Caudate nucleus (tissue), 63 donors: ENCODE measurements at places on chromosomes 3 and 15.

- no peak for DNase-seq
Observed at GRCh38 chr15:99117111-99117510, 12.2 kb downstream of the SYNM start.

GRCh38 chr3:140610544-140610943 is 67.3 kb upstream of the TRIM42 start:
- no peak for DNase-seq

DNA sequence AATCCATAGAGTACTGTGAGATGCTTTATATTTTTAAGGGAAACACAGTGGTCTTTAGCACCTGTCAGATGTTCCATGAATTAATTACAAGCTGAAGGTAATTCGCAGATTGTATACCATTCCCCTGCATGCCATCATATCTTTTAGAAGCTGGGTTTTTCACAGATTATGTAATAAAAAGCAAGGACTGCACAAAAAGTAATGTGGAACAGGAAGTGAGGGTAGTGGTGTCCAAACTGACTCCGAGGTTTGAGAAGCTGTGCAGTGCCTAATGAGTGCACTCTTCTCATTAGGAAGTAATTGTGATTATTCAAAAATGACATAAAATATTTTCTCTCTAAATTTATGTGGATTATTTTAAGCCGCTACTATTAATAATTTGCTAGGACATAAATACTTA is 123.2 kb downstream of the GOLIM4 start:
- no peak for DNase-seq

- no peak for DNase-seq
Observed at GRCh38 chr15:77717333-77717990, 84.8 kb upstream of the LINGO1 start.

GRCh38 chr3:120344349-120344748 is 4.8 kb downstream of the LRRC58 start:
- DNase-seq = no peak

DNA sequence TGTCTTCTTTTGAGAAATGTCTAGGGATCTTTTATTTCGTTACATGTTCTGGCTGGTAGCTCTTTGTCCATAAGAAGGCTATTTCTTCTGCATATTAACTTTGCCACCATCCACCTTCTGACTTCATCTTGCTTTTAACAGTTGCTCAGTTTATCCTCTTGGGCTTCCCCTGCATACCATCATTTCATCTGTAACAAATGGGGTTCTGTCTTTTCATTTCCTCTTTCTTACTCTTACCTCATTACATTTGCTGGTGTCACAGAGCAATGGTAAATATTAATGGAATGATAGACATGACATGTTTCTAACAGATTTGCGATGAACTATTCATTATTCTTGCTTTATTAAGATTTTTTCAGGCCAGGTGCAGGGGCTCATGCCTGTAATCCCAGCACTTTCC is 62.4 kb downstream of the GASK1A start:
- no peak for DNase-seq

DNA sequence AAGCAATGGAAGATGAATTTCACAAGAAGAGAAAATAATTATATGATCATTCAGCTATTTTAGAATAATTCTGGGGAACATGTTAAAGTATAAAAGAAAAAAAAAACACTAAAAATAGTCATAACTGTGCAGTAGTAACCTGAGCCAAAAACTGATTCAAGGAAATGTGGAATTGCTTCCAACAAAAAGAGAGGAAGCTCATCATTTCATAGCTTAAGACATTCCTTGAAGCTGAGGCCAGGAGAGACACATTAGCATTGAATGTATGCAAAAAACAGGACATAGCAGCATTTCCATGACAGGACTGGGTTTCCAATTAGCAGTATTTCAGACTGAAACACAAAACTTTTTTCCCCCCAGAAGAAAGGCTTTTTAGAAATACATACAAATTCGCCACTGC is 27.7 kb upstream of the LRRN1 start:
- no peak for DNase-seq

GRCh38 chr3:177337541-177338331 is 140.5 kb upstream of the TBL1XR1 start:
- no peak for DNase-seq

DNA sequence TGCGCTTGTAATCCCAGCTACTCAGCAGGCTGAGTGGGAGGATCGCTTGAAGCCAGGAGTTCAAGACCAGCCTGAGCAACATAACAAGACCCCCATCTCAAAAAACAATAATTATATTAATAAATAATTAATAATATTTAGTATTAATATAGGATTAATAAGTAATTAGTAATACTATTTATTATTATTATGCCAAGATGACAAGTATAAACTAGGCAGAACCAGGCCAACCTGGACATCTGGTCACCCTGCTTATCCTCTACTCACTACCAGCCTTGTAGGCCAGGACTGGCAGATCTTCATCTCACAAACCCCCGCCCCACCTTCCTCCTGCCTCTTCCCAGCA is 429 bp downstream of the CPN2 start:
- no peak for DNase-seq

- DNase-seq = no peak
Observed at GRCh38 chr3:78351334-78351733, 1311.4 kb downstream of the ROBO2 start.

DNA sequence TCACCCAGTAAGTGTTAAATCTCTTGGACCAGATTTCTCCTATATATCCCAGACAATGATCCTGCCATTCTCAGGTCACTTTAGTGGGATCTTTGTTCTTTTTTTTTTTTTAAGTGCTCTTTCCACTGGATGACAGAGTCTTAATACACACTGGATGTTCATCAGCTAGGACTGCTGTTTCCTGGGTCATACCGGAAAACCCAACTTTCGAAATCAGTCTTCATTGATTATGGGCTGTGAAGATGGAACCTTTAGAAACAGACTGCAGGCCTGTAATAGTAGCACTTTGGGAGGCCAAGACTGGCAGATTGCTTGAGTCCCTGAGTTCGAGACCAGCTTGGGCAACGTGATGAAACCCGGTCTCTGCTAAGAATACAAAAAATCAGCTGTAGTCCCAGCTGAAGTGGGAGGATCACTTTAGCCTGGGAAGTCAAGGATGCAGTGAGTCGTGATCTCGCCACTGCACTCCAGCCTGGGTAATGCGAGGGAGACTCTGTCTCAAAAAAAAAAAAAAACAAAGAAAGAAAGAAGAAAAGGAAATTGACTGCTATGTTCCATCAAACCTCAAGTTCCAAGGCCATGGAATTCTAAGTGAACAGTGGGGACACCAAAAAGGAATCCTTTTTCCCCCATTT is 2.3 kb downstream of the EOGT start:
- DNase-seq = no peak

DNA sequence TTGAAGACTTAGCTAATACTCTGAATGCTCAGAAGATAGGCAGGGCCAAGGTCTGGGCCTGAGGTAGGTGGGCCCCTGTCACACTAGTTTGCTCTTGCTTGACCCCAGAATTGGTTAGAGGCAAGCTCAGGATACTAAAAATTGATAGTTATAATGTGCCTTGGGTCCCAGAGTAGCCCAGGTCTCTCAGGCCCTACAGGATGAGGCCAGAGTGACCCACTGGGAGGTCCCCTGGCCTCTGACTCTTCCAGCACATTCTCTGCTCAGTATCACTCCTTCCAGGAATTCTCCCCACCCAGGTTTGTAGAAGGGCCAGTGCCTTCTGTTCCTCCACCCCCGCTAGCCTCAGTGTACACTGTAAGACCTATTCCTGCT is 667 bp upstream of the KLHDC8B start:
- DNase-seq = no peak

- no peak for DNase-seq
Observed at GRCh38 chr3:15647611-15648167, 46.1 kb downstream of the BTD start.

GRCh38 chr3:126484148-126484547 is 8.5 kb upstream of the ZXDC start:
- no peak for DNase-seq

GRCh38 chr15:59371458-59372351 is 966 bp downstream of the MYO1E start:
- peak; percentile 18 for DNase-seq

GRCh38 chr3:52347716-52348635 is 31.9 kb downstream of the DNAH1 start:
- no peak for DNase-seq

GRCh38 chr3:181637456-181637855 is 74.3 kb upstream of the SOX2 start:
- no peak for DNase-seq

DNA sequence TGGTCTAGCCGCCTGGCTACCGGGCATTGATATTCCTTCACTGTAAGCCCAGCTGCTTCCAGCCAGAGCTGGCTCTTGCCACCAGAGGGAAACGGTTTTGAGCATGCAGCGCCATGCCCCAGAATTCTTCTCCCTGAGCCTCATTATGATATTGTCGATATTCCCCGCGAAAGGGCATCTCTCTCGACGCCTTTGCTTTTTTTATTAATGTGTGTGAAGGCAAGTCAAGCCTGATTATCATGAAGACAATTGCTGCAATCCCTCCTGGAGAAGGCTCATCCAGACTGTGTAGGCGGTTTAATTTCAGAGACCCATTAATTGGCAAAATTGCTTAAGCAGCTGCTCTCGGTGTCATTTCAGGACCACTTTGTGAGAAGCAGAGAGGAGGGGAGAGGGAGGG is 321.2 kb upstream of the TLE3 start:
- no peak for DNase-seq

GRCh38 chr3:74787011-74787410 is 172.6 kb upstream of the CNTN3 start:
- peak; percentile 6 for DNase-seq

- DNase-seq = no peak
Observed at GRCh38 chr3:170162052-170162451, 19.5 kb downstream of the PHC3 start.

DNA sequence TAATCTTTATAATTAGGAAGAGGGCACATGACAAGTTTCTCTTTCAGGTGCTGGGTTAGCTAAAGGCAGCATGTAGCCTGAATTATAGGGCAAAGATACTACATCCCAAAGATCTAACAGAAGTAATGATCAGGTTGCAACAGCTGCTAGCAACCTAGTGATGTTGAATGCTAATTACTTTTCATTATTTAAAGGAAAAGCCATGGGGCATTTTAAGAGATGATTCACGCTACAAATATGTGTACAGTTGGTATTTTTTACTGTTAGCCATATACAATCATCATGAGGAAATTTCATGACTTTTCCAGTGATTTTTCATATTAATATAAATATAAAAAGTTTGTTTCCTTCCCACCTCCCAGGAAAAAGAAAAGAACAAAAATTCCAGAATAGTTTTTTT is 43.0 kb downstream of the NEK10 start:
- no peak for DNase-seq

DNA sequence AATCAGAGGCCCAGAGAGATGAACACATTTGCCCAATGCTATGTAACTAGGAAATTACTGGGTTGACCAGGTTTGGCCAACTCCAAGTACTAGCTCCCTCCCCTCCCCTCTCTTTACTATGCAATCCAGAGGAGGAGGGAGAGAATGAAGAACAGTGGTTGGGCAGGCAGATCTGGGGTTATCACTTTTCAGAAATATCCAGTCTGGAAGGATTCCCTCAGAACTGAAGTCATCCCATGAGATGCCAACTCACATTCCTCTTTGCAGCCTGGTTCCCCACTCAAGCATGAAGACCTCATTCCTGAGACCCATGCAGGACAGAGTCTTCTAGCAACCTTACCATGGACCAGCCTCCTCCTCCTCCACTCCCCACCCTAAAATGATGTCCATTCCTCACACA is 201.1 kb downstream of the TLE3 start:
- DNase-seq = no peak

DNA sequence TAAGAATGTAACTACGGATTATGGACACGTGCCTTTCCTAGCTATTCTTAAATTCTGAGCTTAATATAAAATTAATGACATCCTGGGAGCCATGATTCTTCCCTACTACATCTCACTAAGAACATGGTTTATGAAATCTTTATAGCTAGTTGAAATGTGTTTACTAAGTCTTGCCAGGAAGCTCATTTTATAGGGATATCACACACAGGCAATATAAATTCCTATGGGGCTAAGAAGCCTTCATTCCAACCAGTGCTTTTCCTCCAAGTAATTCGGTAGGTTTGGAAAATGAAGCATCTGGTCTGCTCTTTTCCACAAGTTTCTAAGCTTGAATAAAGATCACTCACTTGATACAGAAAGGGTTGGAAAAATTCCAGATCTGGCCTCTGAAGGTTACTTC is 802.6 kb downstream of the FHIT start:
- DNase-seq = no peak

GRCh38 chr3:113783980-113784379 is 37.1 kb downstream of the ATP6V1A start:
- DNase-seq = no peak

GRCh38 chr3:105195260-105195659 is 171.4 kb upstream of the ALCAM start:
- no peak for DNase-seq

- DNase-seq = no peak
Observed at GRCh38 chr3:116033516-116033915, 410.2 kb downstream of the GAP43 start.

DNA sequence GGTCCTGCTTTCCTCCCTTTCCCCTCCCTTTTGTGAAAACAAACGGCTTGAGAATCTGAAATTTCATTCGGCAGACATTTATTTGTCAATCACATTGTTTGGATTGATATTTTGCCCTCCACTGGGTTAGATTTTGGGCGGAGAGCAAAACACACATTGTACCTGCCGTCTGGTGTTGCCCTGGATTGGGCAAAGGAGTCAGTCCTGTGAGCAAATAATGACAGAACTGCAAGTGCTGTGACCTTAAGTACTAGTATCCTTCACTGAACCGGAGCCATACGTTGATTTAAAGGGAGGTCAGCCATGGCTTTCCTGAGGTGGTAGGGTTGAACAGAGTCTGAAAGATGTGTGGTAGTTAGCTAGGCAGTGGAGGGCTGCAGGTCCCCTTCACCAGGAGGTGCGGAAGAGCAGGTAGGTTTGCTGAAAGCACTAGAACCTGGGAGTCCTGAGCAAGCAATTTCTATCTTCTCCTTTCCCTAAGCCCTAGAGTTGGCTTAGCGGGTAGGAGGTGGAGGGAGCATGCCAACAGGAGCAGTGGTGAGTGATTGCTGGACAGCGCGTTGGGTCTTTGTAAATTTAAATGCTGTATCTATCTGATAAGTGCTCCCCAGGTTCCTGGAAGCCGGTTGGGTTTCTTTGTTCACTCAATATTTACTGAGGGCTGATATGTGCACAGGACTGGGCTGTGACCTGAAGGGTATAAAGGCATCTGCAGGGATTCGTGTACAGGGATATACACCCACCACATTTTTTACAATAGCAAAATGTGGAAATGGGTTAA is 2.0 kb downstream of the PDIA5 start:
- DNase-seq = no peak

DNA sequence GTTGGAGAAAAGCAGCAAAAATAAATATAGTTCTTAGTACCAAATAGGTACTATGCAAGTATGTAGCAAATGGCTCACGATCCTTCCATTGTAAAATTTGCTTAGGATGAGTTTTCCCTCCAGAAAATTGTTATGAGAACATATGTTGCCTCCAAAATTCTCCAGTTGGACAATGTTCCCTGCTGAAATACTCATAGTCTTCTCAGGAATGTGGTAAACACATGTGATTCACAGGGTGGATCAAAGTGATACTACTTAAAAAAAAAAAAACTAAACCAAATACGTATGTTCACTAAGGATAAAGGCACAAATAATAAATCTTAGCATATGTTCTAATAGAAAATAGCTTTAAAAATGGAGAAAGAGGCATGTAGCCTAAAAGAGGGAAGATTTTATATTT is 84.3 kb upstream of the ZNF385D start:
- no peak for DNase-seq
